ENCODE measurements at places on chromosomes 4 and X.

DNA sequence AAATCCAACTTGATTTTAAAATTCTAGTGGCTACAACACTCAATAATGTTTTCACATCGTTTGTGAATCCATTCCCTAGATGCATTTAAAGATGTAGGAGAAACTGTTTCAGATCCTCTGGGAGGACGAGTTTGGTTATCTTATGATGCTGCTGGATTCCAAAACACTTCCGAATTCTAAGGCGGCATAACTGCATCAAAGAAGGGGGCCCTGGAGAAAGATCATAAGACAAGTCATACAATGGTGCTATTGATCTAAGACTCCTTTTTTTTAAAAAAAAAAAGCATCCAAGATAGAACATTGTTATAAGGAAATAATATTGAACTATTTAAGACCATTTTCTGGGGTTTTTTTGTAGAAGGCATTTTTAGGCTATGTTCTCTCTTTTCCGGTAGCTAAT lies 25.5 kb downstream of the ASB9 start:
- DNase-seq, result no peak

DNA sequence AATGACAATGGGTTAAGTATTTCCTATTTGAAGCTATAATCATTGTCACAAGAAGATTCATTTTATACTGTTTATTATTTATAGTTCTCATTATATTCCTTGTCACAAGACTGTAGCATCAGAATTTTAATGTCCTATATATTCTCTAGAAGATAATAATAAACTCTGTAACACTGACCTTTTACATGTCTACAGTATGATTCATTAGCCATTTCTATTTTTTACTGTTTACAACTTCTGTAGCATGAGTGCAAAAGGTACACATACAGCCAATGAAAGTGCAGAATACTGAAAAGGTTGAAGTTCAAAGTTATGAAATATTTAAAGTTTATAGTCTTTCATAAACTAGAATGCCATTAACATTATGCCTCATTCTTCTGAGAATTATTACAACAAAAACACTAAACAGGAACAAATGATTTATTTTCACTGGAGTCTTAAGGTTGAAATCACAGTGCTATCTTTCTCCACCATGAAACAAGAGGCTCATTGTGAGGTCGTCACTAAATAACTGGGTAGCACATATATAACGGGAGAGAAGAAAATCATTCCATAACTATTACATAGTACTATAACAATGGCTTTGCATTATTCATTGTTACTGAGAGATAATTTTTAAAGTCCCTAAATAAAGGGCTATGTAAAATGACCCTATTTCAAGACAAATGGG lies 4.9 kb downstream of the PRR32 start:
- DNase-seq, result no peak

DNA sequence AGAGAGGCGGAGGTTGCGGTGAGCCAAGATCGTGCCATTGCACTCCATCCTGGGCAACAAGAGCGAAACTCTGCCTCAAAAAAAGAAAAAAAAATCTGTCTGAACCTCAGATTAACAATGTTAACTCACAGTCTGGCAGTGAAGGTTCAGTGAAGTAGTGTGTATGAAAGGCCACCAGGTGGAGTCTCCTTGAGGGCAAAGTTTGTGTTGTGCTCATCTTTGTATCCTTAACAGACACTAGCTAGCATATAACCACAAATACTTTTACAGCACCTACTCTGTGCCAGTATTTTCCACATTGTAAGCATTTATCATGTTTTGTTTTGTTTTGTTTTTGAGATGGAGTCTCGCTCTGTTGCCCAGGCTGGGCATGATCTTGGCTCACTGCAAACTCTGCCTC lies 46.0 kb upstream of the MGST2 start:
- DNase-seq, result no peak

GRCh38 chrX:10932842-10933440 lies 178.2 kb upstream of the HCCS start:
- DNase-seq, result peak; percentile 54

DNA sequence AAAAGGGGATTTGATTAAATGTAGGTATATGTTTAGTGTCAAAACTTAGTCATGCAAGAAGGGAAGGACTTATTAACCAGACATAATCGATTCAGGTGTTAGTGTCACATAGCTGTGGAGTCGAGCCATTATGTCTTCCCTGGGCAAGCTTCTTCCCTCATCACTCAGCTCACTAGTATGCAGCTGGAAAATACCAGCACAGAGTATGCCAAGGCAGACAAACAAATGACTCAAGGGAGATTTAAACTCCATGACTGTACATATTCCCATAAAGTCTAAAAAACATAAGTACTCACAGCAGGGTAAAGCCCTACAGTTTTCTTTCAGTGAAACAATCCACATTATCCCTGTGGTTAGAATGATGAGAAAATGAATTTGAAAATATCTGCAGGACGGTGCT lies 304.5 kb downstream of the CBLL2 start:
- no peak for DNase-seq

DNA sequence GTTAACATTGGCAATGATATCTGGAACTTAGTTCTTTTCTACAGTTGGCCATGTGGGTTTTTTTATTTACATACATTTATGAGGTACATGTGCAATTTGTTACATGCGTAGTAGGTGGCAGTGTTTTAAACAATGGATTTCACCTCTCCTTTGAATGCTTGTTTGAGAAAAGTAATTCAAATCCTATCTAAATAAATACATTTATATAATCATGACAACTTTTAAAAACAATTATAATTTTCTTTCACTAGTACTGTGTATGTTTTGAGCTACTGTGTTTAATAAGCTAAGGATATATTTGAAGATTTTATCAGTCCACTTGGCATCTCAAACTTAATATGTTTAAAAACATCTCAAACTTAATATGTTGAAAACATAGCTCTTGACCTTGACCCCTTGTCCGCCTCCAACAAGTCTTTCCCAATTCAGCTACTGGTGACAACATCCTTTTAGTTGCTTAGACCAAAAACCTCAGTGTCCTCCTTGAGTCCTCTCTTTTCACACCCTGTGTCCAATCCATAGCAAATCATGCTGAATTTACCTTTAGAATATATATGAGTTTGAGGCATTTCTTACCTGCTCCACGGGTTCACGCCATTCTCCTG lies 14.5 kb downstream of the GUCY1B1 start:
- no peak for DNase-seq

DNA sequence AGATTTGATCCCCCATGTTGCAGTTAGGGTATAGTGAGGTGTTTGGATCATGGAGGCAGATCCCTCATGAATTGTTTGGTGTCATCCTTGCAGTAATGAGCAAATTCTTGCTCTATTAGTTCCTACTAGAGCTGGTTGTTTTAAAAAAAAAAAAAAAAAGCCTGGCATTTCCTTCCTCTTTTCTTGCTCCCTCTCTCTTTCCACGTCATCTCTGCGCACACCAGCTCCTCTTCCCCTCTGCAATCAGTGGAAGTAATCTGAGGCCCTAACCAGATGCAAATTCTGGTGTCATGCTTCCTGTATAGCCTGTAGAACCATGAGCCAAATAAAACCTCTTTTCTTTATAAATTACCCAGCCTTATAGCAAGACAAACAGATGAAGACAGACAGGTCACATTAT lies 24.5 kb downstream of the WDR17 start:
- DNase-seq, result no peak

- no peak for DNase-seq
Measured at GRCh38 chr4:25487155-25487554, 110.1 kb downstream of the ANAPC4 start.

- DNase-seq, result no peak
Measured at GRCh38 chr4:16897991-16898827, at the start of gene LDB2. TSS of gene LDB2 (minus strand) at chr4:16898645.

GRCh38 chr4:183828125-183828524 lies 77.0 kb upstream of the STOX2 start:
- no peak for DNase-seq

DNA sequence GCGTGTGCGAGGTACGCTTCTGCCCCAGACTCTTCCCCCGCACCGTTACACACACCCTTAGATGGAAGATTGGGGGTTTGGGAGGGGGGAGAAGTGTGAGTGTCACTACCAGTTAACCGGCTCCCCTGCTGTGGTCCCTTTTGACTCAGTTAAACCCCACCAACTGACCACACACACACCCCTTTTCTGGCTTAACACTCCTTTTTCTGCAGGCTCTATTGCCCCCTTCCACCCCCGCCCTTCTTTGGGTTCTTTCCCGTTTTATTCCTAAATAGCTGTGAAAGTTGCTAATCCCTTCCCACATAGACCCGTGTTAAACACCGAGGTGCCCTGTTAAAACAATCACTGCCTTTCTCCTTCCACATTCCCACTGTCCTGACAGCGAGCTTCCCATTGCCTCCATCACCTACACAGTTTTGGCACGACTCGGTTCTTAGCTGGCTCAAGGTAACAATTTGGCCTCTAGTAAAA lies 3.7 kb upstream of the NR3C2 start:
- DNase-seq, result no peak

- no peak for DNase-seq
Measured at GRCh38 chr4:100954046-100954445, 393.3 kb downstream of the PPP3CA start.

DNA sequence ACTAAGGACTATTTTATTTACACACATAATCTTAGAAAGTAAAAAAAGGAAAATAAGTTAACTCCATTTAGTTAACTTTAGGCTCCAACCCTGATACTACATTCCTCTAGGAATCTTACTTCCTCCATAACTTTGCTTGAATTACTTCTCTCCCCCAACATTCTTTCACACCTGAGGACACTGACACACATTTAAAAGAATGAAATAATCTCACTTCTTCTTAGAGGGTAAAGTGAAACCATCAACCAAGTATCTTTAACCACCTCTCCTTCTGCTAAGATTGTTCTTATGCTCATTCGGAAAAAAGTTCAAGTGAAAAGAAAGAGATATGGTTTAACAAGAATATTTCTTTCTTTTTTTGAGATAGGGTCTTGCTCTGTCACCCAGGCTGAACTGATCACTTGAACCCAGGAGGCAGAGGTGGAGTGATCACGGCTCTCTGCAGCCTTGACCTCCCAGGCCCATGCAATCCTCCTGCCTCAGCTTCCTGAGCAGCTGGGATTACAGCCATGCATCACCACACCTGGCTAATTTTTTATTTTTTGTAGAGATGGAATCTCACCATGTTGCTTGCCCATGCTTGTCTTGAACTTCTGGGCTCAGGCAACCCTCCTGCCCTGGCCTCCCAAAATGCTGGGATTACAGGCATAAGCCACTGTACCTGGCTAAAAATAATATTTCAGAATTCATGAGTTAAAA lies 28.5 kb downstream of the SLC25A4 start:
- no peak for DNase-seq

DNA sequence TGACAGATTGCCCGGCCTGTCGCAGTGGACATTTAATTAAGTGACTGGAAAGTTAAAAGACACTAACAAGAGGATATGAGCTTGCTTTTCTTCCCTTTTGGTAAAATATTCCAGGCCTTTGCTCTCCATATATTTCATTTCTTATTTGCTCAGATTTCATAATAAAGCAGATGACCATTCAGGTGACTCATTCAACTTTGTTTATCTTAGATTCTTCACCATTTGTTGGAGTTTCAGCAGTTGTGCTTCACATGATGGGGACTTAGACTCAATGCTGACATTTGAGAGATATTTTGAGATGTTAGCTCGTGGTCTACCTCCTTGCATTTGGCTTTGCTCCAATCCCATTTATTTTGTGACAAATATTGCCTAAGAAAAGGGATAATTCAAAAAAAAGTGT lies 312.2 kb downstream of the ARHGAP24 start:
- DNase-seq, result no peak

DNA sequence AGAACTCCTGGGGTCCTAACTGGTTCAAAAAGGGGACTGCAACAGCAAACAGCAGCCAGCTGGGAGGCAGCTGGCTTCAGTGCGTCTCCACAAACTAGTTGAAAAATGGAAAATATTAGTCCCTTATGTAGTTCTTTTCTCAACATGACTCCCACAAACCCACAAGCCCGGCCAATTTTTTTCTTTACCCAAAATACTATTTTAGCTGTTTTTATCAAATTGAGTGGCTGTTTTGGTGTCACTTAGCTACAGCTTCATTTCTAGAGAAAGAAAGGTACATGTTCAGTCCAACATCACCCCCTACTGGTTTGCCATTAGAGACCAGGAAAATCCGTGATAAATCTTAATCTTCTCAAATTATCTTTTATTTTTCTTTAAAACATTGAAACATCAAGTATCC lies 97.2 kb downstream of the GUCY2F start:
- DNase-seq, result peak; percentile 0

All from NCI-H748 treated with DMSO at 0.1 percent for 48 hours (cell line).